ENCODE measurements at places on chromosomes 7 and 10.

DNA sequence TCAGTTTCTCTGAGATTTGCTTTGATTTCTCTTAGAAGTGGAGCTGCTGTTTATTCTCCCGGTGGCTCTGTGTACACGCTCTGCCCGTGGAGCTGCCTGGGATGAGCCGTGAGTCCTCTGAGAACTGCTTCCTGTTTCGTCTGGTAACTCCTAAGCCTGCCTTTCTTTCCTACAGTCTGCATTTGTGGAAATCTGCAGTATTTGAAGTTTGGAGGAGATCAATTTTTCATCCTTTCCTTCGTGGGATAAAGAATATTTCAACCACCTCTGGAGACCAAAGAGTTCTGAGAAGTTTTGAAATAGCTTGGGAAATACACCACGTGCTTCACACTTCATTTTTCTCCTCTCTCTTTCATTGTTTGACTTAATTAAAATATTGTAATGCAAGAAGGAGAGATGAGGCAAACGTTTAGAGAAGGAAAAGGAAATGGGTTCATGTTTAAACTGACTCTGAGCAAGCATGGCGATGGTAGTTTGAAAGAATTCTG, 311.9 kb downstream of the LRMDA start:
- DNase-seq, result no peak

- DNase-seq, result no peak
Measured at GRCh38 chr10:52348037-52348564, 34.0 kb downstream of the DKK1 start.

- DNase-seq, result no peak
Measured at GRCh38 chr10:123458933-123459332, 207.2 kb upstream of the GPR26 start.

GRCh38 chr10:48505394-48506112, 99.3 kb downstream of the ARHGAP22 start:
- no peak for DNase-seq

- no peak for DNase-seq
Measured at GRCh38 chr10:15809450-15809849, 50.9 kb downstream of the MINDY3 start.

- no peak for DNase-seq
Measured at GRCh38 chr7:53013925-53014324, 21.5 kb upstream of the POM121L12 start.

GRCh38 chr10:74947781-74948401, 121.5 kb downstream of the KAT6B start:
- no peak for DNase-seq

GRCh38 chr7:118104812-118105441, 79.0 kb upstream of the LSM8 start:
- DNase-seq, result no peak

- DNase-seq, result no peak
Measured at GRCh38 chr7:128890306-128891109, 20.0 kb downstream of the KCP start.

- DNase-seq, result no peak
Measured at GRCh38 chr10:19788075-19788686, 28.1 kb upstream of the PLXDC2 start.

GRCh38 chr7:43586251-43586900, 3.5 kb downstream of the STK17A start:
- peak; percentile 66 for DNase-seq

DNA sequence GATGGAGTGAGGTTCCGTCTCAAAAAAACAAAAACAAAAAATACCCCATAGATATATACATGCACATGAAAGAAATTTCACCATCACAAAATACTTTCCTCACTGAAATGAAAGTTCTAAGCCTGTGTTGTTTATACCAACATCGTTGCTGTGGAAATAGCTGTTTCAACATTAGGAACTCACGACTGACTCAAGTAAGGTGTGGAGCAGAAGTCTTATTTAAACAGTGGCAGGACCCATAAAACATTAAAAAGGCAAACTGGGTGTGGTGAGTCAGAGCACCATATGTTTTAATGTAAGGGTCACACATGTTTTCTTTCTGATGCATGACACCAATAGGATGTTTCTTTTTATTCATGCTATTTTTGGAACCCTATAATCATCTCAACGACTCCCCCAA, 48.3 kb downstream of the BAIAP2L1 start:
- DNase-seq, result no peak

GRCh38 chr7:50812841-50813475, 30.3 kb upstream of the GRB10 start:
- no peak for DNase-seq

GRCh38 chr10:12583891-12584595, 234.7 kb downstream of the CAMK1D start:
- no peak for DNase-seq

GRCh38 chr7:129777195-129777844, 165.8 kb downstream of the NRF1 start:
- no peak for DNase-seq

DNA sequence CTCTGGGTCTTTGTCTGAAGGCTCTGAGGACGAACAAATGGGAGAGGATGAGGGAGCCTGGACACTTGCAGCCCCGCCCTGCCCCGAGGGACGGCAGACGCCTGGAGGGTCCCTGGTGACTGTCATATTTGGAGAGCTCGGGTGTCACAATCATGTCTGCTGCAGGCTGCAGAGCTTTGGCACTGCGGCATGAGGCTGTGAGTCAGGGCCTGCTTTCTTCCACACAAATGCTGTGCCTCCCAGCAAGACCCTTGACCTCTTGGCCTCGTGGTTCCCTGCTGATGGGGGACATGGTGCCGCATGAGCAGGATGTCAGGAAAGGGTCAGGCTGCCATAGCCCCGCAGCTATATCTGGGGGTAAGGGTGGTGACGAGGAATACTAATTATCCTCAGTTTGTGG, 64.9 kb upstream of the PPIF start:
- no peak for DNase-seq

DNA sequence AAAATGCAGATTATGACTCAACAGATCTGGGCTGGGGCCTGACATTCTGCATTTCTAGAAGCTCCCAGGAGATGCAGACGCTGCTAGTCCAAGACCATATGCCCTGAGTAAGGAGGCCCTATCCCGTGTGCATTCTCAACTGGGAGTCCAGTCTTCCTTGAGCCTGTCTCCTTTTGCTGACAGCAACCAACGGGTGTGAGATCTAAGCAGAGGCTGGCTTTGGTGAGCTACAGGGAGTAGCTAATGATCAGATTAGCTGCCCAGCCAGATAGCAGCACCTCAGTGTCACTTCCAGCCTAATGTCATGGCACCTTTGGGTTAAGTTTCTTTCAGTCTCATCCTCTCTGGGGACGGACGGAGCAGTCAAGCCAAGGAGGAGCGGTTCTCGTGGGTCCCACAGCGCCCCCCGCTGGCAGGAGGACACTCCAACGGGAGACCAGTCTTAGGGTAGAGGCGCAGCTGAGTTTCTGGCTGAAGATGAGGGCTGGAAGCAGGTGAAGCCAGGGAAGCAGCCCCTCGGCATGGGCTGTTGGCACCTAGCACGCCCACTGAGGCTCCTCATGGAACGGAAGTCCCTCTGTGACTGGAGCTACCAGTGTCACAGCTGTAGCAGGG, 154.0 kb downstream of the CCDC3 start:
- no peak for DNase-seq

GRCh38 chr10:69568472-69569395, 4.5 kb downstream of the NEUROG3 start:
- DNase-seq, result no peak

DNA sequence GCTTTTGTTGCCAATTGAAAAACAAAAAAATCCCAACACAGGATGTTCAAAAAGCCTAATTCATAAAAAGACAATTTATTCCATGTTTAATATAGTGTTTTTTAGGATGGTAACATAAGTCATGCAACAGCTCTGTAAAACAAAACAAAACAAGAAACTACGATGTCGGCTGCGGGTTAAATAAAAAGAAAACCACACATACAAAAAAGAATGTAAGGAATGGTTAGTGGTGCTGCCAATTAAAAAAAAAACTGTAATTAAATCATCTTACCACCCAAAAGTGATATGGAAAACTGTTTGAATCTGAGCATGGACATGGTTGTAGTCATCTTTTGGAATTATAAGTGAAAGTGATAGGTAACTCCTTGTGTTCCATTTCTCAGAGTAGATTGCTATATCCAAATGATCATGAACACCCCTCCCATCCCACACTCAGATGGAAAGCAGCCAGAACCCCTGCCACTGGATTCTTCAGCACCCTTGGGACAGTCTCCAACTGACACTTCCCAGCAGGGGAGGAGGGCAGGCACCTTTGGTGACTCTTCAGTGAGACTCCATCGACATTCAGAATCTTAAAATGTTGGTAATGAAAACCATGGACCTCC, 14.3 kb upstream of the DAGLB start:
- no peak for DNase-seq

DNA sequence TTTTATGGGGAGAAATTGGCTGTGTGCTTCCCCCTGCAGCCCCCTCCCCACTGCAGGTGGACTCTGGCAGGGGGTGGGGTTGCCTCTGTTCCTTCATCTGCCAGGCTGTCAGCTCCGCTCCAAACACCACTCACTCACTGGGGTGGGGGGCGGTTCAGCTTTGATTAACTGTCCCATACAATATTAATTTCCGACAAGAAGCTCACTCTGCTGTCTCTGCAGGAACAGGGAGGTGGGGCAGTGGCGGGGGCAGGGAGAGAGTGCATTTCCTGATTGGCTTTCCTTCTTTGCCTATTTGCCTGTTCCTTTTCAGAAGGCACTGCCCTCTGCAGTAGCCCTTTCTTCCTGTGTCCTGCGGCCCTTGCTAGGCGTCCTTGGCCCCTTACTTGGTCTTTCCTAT, 500.8 kb downstream of the PLXNA4 start:
- no peak for DNase-seq

DNA sequence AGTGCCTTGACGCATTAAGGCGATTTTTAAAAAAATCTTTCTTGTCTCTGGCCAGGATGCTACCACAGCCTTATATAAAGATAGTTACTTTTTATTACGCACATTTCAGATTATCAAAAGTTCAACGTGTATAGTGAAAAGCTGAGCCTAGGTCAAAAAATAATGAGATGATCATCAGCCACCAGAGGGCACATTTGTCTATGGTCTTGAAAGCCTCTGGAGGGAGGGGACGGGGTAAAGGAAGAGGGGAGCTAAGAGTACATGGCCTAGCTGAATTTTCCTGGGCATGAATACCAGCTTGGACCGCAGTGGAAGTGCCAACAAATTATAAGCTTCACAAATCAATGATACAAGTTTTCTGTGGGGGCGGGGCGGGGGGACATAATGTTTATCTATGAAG, 285.9 kb upstream of the SMIM30 start:
- no peak for DNase-seq
